ENCODE measurements at places on chromosomes 12 and 14.

- peak; percentile 37 for DNase-seq
These were observed 1.1 kb downstream of the PDE3A start for GRCh38 chr12:20369305-20370013.

GRCh38 chr14:24310646-24311604 lies at the start of gene LTB4R:
TSS of gene LTB4R (plus strand) at chr14:24311502. CDS start at chr14:24315652, 4,150 bp downstream.
- DNase-seq, result peak; percentile 53

DNA sequence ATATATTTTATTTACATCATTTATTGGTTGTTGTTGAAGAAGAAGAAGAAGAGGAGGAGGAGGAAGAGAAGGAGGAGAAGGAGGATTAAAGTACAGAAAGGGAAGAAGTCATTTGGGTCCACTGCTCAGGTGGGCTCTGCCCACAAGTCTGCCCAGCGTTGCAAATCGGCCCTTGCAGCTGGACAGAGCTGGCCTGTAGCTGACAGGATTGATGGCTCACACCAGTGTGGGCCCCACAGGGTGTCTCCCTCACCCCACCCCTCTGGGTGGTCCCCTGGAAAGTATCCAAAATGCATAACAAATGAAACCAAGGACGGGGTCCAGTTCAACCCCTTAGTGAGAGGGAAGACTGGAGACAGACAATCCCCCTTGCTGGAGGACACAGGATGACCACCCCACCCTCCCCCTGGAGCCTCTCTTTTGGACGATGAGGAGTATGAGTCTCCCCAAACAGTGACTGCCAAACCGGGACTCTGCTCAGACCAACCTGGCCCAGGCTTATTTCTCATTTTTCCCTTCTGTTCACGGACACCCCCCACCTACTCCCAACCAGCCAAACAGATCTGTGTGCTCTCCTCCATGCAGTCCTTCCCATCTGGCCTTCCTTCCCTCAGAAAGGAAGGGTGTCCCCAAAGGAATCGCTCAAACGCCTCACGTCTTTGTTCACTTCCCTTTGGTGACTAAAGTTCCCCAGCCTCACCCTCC lies 17.7 kb downstream of the DPF3 start:
- no peak for DNase-seq

DNA sequence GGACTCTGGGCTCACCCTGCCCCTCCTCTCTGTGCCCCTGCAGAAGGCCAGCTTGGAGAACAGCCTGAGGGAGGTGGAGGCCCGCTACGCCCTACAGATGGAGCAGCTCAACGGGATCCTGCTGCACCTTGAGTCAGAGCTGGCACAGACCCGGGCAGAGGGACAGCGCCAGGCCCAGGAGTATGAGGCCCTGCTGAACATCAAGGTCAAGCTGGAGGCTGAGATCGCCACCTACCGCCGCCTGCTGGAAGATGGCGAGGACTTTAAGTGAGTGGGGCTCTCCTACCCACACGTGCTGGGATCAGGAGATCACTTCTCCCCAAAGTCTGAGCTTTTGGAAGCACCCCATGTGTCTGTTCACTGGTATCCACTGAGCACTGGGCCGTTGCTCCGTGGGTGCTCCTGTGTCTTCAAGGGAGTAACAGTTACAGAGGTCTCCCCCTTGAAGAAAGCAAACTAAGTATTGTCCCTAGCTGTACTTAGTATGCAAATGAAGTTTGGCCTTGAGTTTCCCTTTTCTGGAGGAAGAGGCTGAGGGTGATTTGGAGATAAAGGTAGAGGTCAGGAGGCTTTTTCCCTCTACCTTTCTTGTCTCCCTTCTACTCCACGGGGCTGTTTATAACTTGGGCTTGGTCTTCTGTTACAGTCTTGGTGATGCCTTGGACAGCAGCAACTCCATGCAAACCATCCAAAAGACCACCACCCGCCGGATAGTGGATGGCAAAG lies 3.3 kb downstream of the KRT18 start:
- DNase-seq, result no peak

DNA sequence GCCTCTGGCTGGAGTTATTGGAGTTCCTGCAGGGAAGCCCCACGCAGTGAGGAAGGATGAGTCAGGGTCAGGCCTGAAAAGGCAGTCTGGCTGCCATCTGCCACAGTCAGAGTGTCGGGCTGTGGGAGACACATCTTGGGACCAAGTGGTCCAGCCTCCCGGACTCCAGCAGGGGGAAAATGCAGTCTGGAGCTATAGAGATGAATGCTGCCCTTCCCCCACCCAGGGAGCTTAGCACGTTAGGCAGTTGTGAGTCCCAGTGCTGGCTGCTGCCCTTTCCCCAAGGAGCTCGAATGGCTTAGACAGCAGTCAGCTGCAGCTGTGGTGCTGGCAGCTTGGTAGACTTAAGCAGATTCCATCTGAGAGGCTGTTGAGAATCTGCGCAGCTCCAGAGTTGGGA lies 8.2 kb upstream of the NTS start:
- DNase-seq, result no peak

DNA sequence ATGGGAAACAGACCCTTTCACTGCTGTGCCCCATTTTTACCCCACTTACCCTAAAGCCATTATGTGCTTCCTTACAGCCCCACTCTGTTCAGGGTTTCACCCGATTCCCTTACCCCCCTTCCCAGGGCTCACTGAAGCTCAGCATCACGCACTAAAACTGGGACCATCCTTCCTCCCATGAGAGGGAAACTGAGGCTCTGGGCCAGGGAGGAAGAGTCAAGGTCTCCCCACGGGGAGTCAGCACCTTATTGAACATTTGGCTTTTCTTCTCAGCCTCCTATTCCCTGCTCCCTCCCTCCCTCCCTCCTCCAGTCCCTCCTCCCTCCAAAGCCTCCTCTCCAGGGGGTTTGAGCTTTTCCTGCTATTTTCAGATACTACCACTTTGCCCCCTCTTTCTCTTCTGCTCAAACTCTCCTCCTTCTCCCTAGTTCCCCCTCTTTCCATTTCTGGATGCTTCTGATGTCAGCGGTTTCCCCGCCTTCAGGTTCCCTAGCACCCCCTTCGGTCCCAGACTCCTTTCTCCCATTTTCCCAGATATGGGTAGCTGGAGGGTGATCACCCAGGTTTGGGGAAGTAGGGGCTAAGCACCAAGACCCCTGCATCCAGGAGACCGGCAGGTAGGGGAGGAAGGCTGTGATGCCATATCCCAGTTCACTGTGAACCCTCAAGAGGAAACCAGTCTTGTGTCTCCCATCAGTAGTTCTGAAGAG lies 960 bp downstream of the GPR162 start:
- no peak for DNase-seq

DNA sequence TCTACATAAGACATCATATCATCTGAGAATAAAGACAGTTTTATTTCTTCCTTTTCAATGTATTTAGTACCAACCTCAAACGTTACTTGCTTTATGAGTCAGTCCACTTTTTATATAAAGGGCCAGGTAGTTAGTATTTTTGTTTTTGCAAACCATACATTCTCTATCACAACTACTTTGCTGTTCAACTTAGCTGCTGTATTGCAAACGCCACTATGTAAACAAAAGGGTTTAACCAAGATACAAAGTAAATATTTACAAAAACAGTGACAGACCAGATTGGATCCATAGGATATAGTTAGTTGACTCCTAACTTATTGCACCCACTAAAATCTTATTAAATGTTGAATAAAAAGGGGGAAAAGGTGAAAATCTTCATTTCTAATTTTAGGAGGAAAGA lies 87.7 kb upstream of the FOXG1 start:
- no peak for DNase-seq

GRCh38 chr14:22220427-22220826 lies 368.6 kb downstream of the DAD1 start:
- no peak for DNase-seq

All from pulmonary artery endothelial cell (primary cell).